Activated CD8-positive, alpha-beta memory T cell treated with anti-CD3 and anti-CD28 coated beads for 4 hours (primary cell): ENCODE measurements at places on chromosomes 13 and 19.

DNA sequence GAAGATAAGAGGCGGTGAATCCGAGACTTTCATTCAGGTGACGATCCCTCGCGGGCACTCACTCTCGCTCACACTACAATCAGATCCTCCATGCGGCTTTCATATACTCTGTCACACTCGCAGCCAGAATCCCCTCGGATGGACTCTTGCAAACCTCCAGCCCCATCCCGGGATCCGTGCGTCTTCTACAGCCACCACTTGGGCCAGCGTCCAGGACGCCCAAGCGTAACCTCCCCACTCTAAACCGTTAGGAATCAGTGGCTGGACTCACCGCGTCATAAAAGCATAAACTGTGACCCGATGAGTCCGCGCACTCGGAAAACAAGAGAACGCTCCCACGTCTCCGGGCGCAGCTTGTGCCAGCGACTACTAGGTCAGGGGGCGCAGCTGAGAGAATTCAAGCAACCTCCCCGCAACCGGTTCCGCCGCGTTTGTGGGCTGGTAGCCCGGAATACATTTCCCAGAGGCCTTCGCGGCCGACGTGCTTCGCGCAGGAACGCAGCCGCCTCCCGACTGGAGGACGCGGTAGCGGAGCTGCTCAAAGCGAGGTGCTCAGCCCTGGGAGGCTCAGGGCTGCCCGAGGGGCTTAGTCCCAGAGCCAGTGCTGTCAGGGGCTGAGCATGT is 27.6 kb downstream of the ZNF607 start:
- peak; percentile 68 for DNase-seq

GRCh38 chr19:4477034-4477801 is 5.1 kb downstream of the HDGFL2 start:
- no peak for DNase-seq

DNA sequence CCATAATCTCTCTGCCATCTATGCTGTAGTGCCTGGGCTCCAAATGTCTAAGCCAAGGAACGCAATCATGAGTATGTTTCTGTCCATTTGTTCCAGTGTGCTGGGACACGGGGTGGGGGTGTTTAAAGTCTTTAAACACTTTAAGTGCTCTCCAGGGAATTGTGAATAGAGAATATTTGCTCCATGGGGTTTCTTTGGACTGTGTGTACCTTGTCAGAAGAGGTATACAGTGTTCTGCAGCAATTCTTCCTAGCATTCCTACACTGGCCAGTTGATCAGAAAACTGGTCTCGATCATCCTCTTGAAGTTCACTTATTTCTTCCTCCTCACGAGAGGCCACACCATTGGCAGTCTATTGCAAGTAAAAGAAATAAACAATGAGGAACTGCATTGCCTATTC is 35.1 kb upstream of the EEF1AKMT1 start:
- DNase-seq, result no peak

- DNase-seq, result no peak
Measured at GRCh38 chr19:17865364-17866311, 5.9 kb downstream of the RPL18A start.

DNA sequence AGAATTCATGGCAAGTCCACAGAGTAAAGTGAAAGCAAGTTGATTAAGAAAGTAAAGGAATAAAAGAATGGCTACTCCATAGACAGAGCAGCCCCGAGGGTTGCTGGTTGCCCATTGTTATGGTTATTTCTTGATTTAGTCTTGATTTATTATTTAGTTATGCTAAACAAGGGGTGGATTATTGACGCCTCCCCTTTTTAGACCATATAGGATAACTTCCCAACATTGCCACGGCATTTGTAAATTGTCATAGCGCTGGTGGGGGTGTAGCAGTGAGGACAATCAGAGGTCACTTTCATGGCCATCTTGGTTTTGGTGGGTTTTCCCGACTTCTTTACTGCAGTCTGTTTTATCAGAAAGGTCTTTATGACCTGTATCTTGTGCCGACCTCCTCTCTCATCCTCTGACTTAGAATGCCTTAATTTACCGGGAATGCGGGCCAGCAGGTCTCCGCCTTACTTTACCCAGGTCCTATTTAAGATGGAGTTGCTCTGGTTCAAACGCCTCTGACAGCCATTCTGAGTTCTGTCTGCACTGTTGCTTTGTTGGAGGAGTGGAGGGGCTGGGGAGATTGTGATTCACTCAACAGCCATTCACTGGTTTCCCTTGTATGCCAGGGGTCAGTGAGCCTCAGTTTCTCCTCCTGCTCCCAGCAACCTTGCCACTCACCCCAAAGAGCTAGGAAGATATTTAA is 27.6 kb downstream of the HPN start:
- DNase-seq, result no peak

DNA sequence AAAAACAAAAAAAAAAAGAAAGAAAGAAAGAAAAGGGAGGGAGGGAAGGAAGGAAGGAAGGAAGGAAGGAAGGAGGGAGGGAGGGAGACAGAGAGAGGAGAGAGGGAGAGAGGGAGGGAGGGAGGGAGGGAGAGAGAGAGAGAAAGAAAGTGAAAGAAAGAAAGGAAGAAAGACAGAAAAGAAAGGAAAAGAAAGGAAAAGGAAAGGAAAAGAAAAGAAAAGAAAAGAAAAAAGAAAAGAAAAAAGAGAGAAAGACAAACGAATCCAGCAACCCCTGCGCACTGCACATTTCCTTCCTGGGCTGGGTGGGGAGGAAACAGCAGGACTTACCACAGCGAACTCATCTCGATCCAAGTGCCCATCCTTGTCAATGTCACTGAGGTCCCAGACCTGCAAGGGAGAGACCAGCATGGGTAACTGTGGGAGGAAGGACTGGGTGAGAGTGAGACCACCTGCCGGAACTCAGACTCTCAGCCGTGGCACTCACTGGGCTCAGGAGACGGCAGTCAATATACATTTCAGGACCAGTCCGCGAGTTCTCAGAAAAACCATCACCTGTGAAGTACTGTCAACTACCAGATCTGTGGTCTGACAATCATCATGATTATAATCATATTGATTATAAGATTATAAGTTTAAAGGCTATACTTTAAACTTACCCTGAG is 43.3 kb downstream of the EPS15L1 start:
- DNase-seq, result no peak

DNA sequence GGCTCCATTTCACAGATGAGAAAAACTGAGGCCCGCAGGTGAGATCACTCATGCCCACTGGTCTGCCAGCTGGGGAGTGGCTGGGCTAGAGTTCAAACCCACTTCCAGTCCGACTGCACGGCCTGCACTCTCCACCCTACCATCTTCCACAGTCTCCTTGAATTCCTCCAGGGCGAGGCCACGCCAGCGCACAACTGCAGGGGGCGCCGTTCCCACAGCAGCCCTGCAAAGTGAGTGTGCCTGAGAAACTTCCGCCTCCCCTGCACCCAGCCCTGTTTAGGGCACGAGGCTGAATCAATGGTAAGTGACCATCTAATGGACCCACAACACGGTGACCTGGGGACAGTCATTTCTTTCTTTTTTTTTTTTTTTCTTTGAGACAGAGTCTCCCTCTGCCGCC is 829 bp upstream of the ATCAY start:
- DNase-seq, result no peak

DNA sequence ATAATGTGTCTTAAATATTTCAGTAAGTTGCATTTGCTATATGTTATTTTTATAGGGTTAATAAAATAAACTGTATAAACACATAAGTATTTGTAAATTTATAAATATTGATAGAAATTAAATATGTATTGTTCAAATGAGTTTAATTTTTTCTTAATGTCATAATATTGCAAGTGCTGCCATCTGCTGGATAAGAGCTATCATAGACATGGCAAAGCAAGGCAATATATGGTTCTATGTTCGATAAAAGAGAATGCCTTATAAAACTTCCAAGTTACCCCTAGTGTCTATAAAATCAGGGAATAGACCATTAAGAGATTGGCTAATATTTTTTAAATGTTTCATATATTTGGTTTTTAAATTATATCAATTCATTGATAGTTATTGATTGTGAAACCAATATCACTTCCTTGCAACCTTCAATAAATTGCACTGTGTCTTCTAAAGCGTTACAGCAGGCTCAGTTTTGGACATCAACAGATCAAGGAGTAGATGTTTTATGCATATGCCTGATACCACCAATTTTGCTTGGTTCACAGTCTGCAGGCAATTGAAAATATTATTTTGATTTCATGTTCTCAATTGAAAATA is 29.0 kb upstream of the SLITRK6 start:
- DNase-seq, result no peak

- DNase-seq, result no peak
Measured at GRCh38 chr13:29753618-29754472, 96.6 kb downstream of the UBL3 start.

GRCh38 chr19:3108775-3109174 is 14.6 kb downstream of the GNA11 start:
- peak; percentile 57 for DNase-seq

DNA sequence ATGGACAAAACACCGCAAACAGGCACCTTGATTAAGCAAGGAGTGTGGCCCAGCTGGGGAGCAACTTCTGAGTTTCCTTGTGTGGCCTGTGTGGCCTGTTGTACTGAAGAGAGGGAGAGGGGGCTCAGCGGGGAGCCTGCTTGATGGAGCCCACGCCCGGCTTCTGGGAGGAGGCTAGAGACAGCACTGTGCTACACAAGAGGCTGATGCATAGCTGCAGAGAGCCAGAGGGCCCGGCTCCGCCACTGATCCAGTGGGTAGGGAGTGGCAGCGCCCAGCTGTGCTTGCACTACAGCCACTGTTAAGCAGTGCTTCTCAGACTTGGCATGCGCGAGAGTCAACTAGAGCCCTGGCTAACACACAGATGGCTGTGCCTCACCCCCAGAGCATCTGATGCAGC is 19.0 kb downstream of the LYL1 start:
- no peak for DNase-seq

GRCh38 chr13:35484384-35484783 is 7.9 kb upstream of the MAB21L1 start:
- no peak for DNase-seq

- no peak for DNase-seq
Measured at GRCh38 chr19:33214596-33214995, 11.1 kb downstream of the SLC7A10 start.
